Nephron progenitor cell (in vitro differentiated cells): ENCODE measurements at places on chromosomes 5 and 9.

DNA sequence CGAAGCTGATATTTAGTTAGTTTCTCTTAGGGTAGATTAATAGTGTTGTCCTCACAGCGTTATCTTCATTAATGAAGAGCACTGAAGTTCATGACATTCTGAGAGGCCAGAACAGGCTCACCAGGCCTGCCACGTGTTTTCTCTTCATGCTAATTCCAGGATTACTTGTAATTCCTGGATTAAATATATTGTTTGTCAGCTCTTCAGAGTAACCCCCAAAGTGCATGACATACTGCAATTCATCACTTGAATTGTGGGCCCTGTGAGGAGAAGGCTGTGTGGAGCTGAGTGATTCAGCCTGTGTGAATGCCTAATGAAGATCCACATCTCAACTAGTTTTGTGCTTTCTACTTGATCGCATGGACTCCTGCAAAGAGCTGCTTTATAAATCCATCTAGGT lies 401.0 kb upstream of the ADAMTSL1 start:
- DNase-seq = no peak

GRCh38 chr5:157004893-157005551 lies 42.0 kb upstream of the TIMD4 start:
- DNase-seq = no peak

- DNase-seq = no peak
Observed at GRCh38 chr9:135565141-135565628, 3.6 kb downstream of the PAEP start.

GRCh38 chr5:39031041-39031440 lies 43.2 kb downstream of the RICTOR start:
- DNase-seq = no peak
